ENCODE measurements at places on chromosomes 7 and 10. TPM values are rescaled to one million over a fixed set of nuclear protein-coding genes. Genes with fewer than 3 reads are reported as not detected.

DNA sequence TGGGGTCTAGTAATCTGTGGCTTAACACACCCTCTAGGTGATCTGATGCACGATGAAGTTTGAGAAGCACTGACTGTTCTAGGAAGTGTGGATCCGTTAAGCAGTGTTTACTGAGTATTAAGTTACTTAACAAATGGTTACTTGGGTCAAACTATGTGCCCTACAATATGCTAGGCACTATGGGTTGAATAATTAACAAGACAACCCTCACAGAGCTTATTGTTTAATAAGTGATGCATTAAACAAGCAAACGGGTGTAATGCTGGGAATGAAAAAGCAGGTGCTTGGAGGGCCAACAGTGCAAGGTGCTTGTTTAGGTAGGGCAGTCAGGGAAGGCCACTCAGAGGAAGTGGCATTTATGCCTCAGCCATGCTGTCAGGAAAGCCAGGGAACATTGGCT, 378.0 kb upstream of the PODXL start:
- no peaks in the 10 kb centered on the region for H3K36me3 ChIP-seq
- H3K4me3 ChIP-seq, result no peak overlapping the region
- DNase-seq, result no peak
- H3K4me1 ChIP-seq, result no peaks in the 10 kb centered on the region
- H3K27me3 ChIP-seq, result no peaks in the 10 kb centered on the region

FAM3C gene
- total RNA-seq, result 103 TPM

DNA sequence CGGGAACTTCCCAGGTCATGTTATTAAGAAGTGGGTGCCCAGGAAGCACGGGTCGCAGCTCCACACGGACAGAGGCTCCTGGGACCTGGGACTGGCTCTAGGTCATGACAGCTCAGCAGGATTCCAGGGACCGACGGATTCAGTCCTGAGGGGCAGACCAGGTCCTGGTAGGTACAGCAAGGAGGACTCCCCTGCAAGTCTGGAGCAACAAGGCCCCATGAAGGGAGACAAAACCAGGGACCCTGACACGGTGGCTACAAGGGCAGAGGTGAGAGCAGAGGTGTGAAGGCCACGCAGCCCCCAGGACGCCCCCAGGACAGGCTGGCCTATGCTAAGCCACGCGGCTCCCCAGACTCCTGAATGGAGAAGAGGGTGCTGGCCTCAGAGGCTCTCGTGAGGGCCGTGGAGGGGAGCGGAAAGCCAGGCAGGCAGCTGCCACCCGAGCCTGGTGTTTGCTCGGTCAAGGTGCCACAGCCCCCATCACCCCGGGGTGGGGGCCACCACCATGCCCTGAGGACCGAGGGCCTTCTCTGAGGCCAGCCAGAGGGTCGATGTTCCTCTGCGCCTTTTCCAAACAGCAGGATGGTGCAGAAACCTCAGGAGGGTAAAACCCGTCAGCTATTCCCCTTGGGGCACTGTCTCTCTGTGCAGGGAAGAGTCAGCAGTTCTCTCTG, 348.9 kb downstream of the PTPRN2 start:
- H3K4me1 ChIP-seq, result no peaks in the 10 kb centered on the region
- no peak overlapping the region for H3K4me3 ChIP-seq
- no peak for DNase-seq
- no peaks in the 10 kb centered on the region for H3K27me3 ChIP-seq
- no peaks in the 10 kb centered on the region for H3K36me3 ChIP-seq

DNA sequence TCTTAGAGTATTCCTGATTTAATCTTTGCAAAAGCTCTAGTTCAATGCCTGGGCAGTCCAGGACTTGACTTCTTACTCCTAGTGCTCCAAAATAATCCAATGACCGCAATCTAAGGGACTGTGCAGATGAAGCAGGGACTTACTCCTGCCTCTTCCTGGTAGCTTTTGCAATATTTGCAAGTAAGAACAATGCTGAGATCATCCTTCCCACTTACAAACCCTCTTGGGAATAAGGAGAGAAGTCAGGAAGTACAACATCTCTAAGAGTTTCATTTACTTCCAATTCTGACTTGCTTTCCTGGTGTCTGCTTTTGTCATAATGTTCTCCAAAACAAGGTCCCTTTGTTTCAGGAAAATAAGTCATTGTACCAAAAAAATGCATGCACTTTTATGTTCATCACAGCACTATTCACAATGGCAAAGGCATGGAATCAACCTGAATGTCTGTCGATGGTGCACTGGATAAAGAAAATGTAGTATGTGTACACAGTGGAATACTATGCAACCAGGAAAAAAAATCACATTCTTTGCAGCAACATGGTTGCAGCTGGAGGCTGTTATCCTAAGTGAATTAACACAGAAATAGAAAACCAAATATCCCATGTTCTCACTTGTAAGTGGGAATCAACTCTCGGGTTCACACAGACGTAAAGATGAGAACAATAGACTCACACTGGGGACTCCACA, 7.1 kb upstream of the KCNMA1 start:
- H3K4me1 ChIP-seq, result no peaks in the 10 kb centered on the region
- no peak overlapping the region for H3K4me3 ChIP-seq
- DNase-seq, result no peak
- peaks cover 6% of the 10 kb centered on the region for H3K27me3 ChIP-seq
- H3K36me3 ChIP-seq, result no peaks in the 10 kb centered on the region

EPO gene
- not detected for total RNA-seq

All from activated T-helper 1 cell treated with anti-CD3 and anti-CD28 coated beads, Interleukin-12 subunit alpha, Interleukin-12 subunit beta, Interleukin-2, Interleukin-4 antibody, amounts not matched to agents 30 ng/mL and 10 ng/mL and 1 ng/mL, durations not matched to agents 14 hours and 24 hours and 36 hours (primary cell).